ENCODE measurements at places on chromosomes 3 and 15. TPM values are rescaled to one million over a fixed set of nuclear protein-coding genes. Genes with fewer than 3 reads are reported as not detected.

Gene POC1A
- total RNA-seq, result 6.4 TPM

Gene HHLA2
- not detected for total RNA-seq

Gene PIERCE2
- total RNA-seq, result 0.38 TPM

Gene CLDN18
- not detected for total RNA-seq

Gene ZBBX
- not detected for total RNA-seq

Gene DLEC1
- not detected for total RNA-seq

Gene TERC
- total RNA-seq, result 245 TPM

Gene TNNC1
- not detected for total RNA-seq

Gene GNAT1
- total RNA-seq, result not detected

Gene BCL2A1
- 1.4 TPM for total RNA-seq

Gene CPNE9
- total RNA-seq, result not detected

Gene CCR8
- not detected for total RNA-seq

Gene OSBPL10
- total RNA-seq, result 55.8 TPM

Gene SST
- total RNA-seq, result not detected

Gene KLHL24
- total RNA-seq, result 65.7 TPM

Gene RLBP1
- not detected for total RNA-seq

Gene TRH
- total RNA-seq, result not detected

Gene FBXL2
- 30.7 TPM for total RNA-seq

Gene CCR4
- total RNA-seq, result not detected

Gene MKRN3
- under 0.01 TPM for total RNA-seq

Gene CCR3
- total RNA-seq, result not detected

Gene PPARG
- total RNA-seq, result 36.9 TPM

Gene GPR27
- not detected for total RNA-seq

Gene STRA6
- 0.65 TPM for total RNA-seq

Gene SPSB4
- total RNA-seq, result not detected

Gene SEMA7A
- total RNA-seq, result 0.76 TPM

Gene GCNT3
- total RNA-seq, result not detected

Gene KLHL40
- total RNA-seq, result not detected

Gene CORO2B
- total RNA-seq, result 4.2 TPM

Gene PLA1A
- total RNA-seq, result 1.3 TPM

Gene GLDN
- not detected for total RNA-seq

Gene NRG4
- total RNA-seq, result not detected

Gene ROBO2
- total RNA-seq, result under 0.01 TPM

Gene VEPH1
- total RNA-seq, result 210 TPM
